ENCODE measurements at places on chromosomes 1 and 21. TPM values are rescaled to one million over a fixed set of nuclear protein-coding genes. Genes with fewer than 3 reads are reported as not detected.

Gene CBR3
- 2.3 TPM for total RNA-seq

Gene ATP6V1G3
- total RNA-seq, result not detected

Gene NPHS2
- total RNA-seq, result not detected

Gene KCNH1
- total RNA-seq, result 18.7 TPM

- peaks cover 9% of the 10 kb centered on the region for H3K27me3 ChIP-seq
- no peaks in the 10 kb centered on the region for H3K4me1 ChIP-seq
- H3K27ac ChIP-seq, result no peak overlapping the region
- DNase-seq, result no peak
These were observed 3.2 kb upstream of the PERM1 start for GRCh38 chr1:985126-985525.

DNA sequence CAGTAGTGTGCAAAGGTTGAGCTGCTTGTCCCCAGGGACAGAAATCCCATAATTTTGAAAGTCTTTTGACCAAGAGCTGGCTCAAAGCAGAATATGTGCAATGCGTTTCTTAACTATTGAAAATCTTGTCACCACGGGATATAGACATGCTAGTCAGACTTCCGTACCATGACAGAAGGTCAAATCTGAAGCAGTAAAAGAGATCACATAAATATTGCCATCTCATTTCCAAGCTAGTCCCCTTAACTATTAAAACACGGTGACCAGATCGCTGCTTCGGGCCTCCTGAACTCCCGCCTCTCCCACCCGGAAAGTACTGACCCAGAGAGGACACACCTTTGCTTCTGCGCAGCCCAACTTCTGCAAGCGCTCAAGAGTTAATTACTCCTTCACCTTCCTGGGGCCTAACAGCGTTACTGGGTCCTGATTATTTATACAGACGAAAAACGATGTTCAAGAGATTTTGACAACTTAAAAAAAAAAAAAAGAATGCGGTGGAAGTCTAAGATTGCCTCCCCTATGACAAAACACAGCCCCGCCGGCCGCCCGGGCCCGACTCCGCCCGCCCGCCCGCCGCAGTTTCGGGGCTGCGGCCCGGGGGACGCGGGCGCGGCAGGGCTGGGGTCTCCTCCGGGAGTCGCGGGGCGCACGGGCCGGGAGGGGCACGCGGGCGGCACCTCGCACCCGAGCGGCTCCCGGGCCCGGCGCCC is 692 bp downstream of the SORT1 start:
- H3K27ac ChIP-seq, result peak overlapping the region; percentile 29
- no peak for DNase-seq
- H3K27me3 ChIP-seq, result no peaks in the 10 kb centered on the region
- peaks cover 44% of the 10 kb centered on the region for H3K4me1 ChIP-seq
- peaks cover 2% of the 10 kb centered on the region for H3K36me3 ChIP-seq

GRCh38 chr1:197989058-197989457 is 71.9 kb downstream of the LHX9 start:
- no peaks in the 10 kb centered on the region for H3K36me3 ChIP-seq
- H3K27me3 ChIP-seq, result no peaks in the 10 kb centered on the region
- H3K4me1 ChIP-seq, result no peaks in the 10 kb centered on the region
- no peak for DNase-seq
- no peak overlapping the region for H3K27ac ChIP-seq

GRCh38 chr1:38244218-38244845 is 197.7 kb upstream of the POU3F1 start:
- H3K4me1 ChIP-seq, result peaks cover 6% of the 10 kb centered on the region
- no peak overlapping the region for H3K4me3 ChIP-seq
- no peak for DNase-seq
